NCI-H1694 (cell line): ENCODE measurements at places on chromosomes 5 and 9.
A peak's percentile ranks its signal among the peaks of the same experiment; 100 is the strongest.

- DNase-seq, result no peak
Observed at GRCh38 chr5:2241842-2242241, 359.1 kb upstream of the IRX4 start.

- no peak for DNase-seq
Observed at GRCh38 chr5:149904293-149904886, 40.2 kb downstream of the PDE6A start.

DNA sequence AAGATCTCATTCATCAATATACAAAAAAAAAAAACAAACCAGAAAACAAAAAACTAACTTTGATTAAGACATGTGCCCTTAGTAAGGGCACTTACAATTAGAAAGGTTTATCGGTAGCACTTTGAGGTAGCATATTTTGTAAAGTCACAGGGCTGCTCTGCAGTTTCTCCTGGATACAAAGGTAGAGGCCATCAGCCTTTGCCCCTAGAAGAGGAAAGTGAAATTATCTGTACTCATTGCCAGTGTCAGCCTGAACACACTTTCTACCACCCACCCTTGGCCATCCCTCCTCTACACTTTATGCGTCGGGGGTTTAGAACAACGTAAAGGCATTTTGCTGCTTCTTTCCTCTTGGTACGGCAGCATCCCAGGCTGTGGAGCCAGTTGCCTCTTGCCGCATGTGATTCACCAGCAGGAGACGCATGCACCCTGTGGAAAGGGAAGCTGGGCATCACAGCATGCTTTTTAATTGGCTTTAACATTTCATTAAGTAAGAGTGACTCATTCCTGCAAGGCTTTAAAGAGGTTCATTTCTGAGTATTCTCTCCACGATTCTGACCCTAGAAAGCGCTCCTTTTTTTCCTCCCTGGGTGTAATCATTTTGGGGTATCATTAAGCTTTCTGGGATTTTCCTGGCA is 84.6 kb downstream of the CEMIP2 start:
- peak; percentile 37 for DNase-seq

DNA sequence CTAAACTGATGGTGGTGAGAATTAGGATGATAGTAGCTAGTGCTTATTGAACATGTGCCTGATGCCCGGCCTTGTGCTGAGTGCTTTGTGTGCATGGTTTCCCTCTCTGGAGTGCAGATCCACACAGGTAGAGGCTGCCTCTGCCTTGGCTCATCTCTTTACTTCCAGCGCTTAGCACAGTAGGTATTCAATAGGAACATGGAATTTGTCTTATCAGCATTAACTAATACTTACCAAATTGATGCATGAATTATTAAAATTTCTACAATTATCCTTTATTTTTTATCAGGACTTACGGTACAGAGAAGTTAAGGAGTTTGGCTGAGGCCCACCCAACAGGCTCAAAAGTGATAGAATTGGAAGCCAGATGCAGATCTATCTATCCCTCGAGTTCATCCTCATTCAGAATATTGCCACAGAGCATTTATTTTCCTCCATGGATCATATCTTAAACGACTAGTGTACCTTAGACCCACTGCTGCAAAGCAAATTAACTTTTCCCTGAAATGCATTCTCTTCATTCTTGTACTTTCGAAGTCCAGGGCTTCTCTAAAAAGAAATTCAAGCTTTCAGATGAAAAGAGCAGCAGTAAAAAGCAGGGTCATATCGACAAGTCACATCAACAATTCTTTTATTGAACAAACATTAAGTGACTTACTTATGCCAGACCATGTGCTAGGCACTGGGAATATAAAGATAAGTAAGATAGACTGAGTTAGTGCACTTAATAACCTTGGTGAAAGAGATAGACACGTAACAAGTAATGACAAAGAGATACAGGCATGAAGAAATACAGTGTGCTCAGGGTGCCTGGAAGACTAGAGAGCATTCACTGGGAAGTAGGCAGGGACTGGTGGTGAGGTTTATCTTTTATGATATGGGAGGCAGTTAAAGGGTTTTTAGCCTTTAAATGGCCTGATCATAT is 290.0 kb downstream of the ARRDC3 start:
- no peak for DNase-seq

DNA sequence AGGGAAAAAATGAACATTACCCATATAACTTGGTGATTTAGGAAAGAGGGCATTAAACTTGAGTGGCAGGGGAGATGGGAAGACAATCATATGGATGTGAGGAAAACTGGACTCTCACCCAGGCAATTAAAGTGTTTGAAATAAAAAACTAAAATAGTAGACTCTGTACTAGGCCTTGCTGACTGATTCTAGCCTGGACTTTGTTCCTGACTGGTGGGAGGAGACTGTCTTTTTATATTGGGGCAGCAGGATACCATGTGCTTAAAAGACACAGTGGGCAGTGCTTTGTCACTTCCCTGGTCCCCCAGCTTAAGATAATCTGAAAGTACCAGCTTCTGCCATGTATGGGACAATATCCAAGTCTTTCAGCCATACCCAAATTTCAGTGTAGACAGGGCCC is 107.0 kb downstream of the ACTL7B start:
- no peak for DNase-seq

GRCh38 chr9:95017062-95017461 is 290.6 kb downstream of the AOPEP start:
- DNase-seq, result no peak

DNA sequence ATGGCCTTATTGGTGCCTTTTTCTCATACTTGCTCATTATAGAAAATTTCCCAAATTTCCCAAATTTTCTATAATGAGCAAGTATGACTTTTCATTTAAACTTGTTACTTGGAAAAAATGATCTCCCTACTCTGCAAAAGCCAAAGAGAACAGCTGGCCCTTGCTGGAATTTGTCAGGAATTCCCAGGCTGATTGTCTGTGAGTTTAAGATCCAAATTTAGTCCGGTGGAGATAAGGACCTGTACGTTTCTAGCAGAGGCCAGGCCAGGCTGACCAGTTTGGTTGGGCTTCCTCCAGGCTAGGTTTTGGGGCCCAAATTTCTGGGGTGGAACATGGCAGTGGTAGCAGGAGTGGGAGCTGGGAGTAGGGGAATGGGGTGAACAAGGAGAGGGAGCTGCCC is 51.9 kb downstream of the NEURL1B start:
- no peak for DNase-seq

DNA sequence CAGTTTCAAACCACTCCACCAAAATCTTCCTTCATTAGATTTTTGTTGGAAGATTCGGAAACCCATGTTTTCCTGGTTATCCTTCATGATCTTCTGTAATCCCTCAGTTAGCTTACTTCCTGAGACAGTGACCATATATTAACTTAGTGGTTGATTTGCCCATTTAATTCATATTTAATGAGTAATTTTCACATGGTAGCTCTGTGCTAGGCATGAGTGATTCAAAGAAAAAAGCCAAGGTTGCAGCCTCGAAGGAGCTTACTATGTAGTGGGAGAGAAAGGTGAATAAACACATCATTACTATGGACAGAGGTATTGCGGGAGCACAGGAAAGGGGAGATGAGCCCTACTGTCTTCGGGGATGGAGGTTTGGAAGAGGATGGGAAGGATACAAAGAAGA is 158.5 kb downstream of the TLE1 start:
- no peak for DNase-seq

DNA sequence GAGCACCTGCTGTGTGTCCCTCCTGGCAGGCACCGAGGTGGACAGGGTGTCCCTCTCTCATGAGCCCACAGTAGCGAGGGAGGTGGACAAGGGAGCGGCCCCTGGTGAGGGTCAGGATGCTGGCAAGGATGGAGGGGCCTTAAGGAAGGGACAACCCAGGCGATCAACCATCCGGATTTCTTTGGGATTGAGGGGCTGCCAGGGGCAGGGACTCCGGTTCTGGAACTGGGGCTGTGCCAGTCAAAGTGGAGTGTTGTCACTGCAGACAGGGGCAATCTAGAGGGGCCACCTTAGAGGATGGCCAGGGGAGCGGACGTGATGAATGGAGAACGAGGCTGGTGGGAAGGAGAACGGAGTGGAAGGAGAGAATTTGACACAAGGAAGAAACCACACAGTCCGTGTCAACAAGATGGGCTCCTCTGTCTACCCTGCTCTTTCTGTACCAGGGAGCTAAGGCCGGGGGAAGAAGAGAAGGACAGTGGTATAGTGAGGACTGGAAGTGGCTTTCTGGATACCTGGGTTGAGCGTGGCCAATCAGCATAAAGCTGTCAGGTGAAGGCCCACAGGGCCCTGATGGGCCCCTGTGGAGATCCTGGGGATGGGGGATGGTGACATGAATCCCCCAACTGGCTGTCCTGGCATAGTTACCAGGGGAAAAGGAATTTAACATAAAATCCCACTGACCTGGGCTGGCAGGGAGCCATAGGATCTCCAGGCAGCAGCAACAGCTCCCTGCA is 4.2 kb upstream of the WDR5 start:
- DNase-seq, result no peak

GRCh38 chr5:167920589-167920988 is 370.9 kb upstream of the WWC1 start:
- no peak for DNase-seq

DNA sequence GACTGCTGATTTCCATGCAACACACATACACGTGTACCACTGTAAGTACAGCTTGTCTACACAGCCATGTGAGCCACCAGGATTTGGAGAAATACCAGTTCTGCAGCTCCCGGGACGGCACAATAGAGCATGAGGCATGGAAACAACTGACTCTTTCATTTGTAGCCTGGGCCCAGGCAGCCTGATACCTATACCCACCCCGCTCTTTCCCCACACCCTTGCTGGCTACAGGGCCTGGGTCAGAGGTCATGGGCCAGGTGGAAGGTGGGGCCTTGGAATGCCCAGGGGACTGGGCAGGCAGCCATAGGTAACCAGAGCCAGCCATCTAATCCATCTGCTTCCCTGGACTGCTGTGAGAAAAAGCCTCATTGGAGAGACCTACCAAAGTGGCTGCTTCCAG is 39.0 kb upstream of the ZSWIM6 start:
- no peak for DNase-seq

- DNase-seq, result no peak
Observed at GRCh38 chr9:109981091-109981490, 201.1 kb downstream of the PALM2AKAP2 start.

GRCh38 chr5:25975885-25976284 is 1062.5 kb downstream of the CDH9 start:
- DNase-seq, result no peak

- no peak for DNase-seq
Observed at GRCh38 chr5:172235827-172236736, 42.1 kb downstream of the EFCAB9 start.

DNA sequence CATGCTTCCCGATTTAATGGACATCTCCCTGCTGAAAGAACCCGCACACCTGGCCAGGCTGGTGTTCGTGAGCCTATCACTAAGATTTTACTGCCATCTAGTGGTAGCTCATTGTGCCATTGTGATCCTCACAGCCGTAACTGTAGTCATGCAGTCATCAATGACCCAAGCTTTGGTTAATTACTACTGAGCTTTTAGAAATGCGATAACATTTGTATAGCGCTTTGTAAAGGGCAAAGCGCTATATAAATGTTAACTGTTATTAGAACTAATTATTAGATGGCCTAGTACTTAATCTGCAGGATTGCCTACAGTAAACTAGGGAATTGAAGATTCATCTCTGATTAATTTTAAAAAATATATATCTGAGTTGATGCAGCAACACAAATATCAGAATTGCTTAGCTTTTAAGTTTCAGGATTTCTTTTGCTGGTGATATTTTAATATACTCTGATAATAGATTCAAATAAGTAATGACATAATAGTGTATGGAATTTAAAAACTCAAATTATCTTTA is 90.2 kb downstream of the HACD4 start:
- DNase-seq, result peak; percentile 88

GRCh38 chr9:85061969-85062368 is 392.4 kb downstream of the NTRK2 start:
- no peak for DNase-seq

GRCh38 chr5:123717139-123717538 is 205.2 kb downstream of the CSNK1G3 start:
- no peak for DNase-seq

DNA sequence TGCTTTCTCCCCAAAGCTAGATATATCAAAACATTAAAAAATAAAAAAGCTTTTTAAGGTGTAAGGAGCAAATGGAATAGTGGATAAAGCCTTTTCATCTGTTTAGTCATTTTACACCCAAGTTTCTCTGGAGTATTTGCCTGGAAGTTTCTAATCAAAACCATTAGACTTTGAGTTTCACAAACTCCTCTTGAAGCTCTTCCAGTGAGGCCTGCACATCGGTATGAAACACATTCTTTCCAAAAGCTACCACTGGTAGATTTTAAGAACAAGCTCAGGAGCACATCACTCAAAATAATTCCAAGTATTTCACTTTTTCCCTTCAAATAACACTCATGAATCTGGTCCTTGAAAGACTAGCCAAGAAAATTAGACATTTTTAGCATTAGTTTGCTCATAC is 5.7 kb downstream of the TRIM52 start:
- no peak for DNase-seq

DNA sequence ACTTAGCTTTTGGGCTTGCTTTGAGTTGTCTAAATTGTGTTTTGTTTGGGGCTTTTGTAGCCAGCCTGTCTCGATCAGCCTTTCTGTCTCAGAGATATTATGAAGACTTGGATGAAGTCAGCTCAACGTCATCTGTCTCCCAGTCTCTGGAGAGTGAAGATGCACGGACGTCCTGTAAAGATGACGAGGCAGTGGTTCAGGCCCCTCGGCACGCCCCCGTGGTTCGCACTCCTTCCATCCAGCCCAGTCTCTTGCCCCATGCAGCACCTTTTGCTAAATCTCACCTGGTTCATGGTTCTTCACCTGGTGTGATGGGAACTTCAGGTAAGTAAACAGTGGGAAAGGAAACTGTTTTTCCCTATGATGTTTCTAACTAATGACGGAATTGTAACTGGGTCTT is 48.6 kb downstream of the NUP214 start:
- DNase-seq, result no peak

DNA sequence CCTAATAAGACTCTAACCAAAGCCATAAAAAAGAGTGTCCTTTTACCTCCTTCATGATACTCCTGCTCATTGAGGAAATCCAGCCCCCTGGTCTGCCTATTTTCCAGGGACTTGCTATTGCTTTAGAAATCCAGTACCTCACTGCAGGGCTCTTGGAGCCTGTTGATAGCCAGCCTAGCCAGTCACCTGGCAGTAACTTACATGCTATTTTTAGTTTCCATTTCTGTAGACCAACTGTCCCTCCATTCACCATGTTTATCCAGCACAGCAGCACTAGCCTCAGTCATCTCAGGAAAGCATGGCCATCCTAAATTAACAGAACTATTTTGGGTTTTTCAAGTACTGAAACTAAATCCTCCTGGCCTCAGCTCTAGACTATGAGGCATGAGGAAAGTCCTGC is 91.5 kb upstream of the PHF24 start:
- DNase-seq, result no peak

- DNase-seq, result no peak
Observed at GRCh38 chr5:38670878-38671277, 114.4 kb upstream of the LIFR start.

DNA sequence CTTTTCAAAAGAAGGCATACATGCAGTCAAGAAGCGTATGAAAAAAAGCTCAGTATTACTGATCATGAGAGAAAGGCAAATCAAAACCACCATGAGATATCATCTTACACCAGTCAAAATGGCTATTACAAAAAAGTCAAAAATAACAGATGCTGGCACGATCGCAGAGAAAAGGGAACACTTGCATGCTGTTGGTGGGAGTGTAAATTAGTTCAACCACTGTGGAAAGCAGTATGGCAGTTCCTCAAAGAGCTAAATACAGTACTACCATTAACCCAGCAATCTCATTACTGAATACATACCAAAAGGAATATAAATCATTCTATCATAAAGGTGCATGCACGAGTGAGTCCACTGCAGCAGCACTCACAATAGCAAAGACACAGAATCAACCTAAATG is 24.5 kb downstream of the RETREG1 start:
- DNase-seq, result no peak

GRCh38 chr9:13213337-13213736 is 66.2 kb downstream of the MPDZ start:
- peak; percentile 26 for DNase-seq
